Hippocampal formation (tissue), 2 donors: ENCODE measurements at places on chromosomes 16 and 17.

DNA sequence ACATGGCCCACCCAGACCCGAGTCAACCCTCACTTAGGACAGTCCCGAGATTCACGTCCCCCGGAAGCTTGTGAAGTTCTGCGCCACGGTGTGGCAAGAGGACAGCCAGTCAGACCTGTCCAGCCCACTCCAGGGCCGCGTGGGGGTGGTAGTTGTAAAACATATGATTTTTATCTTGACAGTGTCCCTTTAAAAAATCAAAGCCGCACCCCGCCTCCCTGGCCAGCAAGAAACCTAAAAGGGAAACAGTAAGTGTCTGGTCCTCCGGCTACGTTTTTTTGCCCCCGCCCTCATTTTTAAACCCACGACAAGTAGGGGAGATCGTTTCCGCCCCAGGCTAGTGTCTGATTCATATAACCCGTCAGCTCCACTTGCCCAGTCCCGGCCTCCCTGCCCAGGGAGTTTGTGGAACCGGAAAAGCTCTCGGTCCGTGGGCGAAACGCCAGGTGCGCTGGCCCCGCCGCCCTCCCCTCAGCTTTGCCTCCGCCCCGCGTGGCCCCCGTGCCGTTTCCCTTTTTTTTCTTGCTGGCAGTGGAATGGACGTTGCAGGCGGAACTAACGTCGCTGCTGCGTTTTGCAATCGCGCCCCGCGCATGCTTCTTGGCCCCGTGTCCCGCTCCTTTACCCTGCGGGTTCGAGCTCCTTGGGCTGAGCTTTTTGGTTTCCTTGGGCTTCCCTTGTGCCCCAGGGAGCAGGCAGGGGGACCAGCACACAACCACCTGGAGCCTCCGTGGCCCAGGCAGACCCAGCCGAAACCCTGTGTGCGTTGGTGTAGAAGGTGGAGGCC, 13.3 kb upstream of the NUDT16L1 start:
- peak; percentile 24 for DNase-seq

GRCh38 chr17:27461192-27461859, 5.1 kb downstream of the KSR1 start:
- no peak for DNase-seq

DNA sequence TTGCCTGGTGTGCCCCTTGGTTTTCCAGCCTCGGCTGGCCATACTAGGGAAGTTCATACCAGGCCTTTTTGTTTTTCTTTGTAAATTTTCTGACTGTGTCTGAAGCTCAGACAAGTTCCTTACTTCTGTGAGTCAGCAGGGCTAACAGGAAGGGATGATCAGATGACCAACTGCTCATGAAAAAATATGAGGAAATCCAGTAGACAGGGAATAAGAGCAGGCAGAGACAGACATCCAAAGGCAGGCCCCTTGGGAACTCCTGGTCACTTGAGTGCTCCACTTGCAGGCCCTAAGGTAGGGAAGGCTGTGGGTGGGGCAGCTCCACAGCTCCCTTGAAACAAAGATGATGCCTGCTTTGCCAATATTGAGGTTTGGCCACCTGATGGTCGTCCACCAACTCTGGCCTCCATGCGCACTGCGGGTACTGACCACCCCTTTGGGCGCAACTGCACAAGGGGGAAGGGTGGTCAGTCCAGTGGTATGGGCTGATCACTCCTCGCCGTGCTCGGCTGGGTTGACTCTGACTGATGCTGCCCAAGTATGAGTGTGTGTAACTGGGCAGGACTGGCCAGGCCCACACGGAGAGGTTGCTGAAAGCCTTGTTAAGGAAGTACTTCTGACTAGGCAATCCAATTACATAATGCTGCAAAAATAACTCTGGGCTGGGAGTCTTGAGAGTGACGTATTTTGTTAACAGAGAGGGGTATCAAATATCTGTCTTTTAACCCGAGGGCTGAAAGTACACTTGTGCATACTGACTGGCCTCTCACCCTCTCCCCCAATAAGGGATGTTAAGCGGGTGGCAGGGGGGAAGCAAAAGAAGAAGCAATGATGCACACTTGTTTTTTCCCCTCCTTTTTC, 20.8 kb upstream of the ZFHX3 start:
- no peak for DNase-seq

- DNase-seq = no peak
Observed at GRCh38 chr17:11296994-11297393, 56.0 kb downstream of the SHISA6 start.

GRCh38 chr16:64421515-64421914, 700.3 kb downstream of the CDH11 start:
- DNase-seq = no peak

DNA sequence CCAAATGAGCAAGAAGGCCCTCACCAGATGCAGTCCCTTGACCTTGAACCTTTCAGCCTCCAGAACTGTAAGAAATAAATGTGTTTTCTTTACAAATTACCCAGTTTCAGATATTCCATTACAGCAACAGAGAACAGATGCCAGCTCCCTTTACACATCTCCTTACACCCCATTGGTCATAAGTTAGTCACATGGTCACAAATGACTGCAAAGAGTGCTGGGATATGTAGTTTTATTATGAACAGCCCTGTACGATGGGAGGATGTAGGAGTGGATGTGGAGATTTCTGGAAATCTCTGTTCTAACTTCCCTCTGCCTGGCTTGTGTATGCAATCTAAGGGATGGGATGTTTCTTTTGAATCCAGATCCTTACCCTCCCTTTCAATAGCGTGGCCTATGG, 13.3 kb upstream of the RPL38 start:
- peak; percentile 72 for DNase-seq
